Stimulated activated CD8-positive, alpha-beta memory T cell treated with anti-CD3 and anti-CD28 coated beads, Interleukin-2, amount 100 ng/mL, for 1 hour (primary cell): ENCODE measurements at places on chromosomes 5 and 9.

GRCh38 chr5:96997265-96997859, 61.5 kb downstream of the LNPEP start:
- no peak for DNase-seq

- no peak for DNase-seq
Measured at GRCh38 chr5:176792655-176793342, 17.6 kb upstream of the UNC5A start.

DNA sequence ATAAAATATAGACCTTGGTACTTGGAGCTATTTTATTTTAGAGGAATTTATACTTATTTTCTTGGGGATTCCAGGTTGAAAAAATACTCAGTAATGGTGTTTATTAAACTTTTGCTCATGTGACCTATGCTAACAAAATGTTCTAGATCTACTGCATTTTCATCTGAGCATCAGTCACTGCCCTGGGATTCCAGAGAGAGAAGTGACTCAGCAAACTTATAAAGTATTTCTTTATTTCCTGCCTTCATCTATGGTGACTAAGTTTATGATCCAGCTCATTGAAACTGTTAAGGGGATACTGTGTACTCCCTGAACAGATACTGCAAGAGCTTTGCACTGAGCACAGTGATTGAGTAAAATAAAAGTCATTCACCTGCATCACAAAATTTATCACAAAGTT, 298.5 kb upstream of the CDH18 start:
- DNase-seq = no peak

DNA sequence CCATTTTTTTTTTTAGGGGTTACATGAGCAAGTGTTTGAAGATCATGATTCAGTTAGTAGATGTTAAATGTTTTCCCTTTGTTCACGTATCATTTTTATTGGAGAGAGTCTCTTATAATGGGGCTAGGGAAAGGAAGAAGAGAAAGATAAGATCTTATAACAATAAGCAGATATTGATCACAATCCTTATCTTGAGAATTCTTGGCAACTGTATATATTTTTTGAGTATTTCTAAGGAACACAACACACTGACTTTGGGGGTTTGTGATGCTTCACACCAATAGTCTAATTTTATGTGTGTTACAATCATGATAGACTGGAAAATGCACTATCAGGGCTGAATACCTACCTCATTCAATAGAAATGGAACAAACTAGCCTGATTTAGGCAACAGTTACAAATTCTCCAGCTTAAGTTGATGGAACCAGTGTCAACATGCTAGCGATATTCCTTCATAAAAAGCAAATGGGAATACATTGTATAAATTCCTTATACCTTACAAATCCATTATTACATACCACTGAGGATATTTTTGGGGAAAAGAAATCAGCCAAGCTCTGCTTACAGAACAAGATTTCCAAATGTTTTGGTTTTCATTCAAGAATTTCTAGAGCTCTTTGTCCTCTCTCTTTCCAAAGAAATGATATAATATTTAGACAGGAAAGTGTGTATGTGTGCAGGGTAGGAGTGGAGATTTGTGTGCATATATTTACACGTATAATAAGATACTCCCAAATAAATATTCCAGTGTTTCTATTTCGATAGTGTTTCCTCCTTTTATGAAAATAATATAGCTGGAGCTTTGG, 41.5 kb downstream of the SVEP1 start:
- no peak for DNase-seq

GRCh38 chr9:129586685-129587084, 34.2 kb downstream of the C9orf50 start:
- no peak for DNase-seq

GRCh38 chr9:16450043-16450442, 420.4 kb downstream of the BNC2 start:
- DNase-seq = no peak

DNA sequence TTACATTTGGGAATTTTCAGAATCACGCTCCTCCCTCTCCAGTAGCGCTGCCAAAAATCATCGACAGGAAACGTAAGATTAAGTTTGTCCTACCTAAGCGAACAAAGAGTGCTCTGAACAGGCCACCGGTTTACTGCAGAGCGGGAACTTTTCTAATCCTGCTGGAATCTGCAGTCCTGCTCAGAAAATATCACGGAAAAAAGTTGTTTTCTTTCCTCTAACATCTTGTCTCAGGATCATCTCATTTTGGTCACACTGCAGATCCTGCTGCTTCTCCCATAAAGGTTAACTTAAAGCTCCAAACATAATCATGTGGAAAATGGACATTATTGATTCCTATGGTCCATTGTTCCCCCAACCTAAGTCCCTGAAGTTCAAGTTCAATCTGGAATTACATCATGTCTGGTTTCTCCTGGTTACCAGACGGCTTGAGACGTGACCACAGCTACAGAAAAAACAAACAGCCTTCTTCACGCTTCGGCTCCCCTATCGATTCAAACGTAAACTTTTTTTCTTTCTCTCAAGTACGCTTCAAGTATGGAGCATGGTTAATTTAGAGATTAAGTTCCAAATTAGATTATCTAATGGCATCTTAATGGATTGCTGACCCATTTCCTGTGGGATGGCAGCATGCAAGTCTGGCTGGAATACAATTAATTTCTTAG, 217.6 kb downstream of the NFIB start:
- no peak for DNase-seq

- no peak for DNase-seq
Measured at GRCh38 chr9:129435988-129436717, 184.7 kb downstream of the C9orf50 start.

DNA sequence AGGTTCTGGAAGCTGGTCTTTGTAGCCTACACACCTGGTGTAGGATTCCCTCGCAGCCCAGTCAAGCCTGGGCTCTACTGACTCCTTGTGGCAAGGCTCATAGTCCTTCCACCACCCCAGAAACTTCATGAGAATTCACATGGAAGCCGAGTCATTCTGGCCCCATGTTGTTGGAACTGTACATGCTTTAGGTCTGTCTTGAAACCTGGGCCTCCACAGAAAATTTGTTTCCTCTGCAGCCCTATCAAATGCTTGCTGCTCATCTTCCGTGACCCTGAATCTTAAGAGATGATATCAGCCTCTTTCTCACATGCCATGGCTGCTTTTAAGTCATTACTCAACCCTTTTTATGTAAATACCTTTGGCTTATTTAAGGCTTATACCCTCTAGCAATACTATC, 113.4 kb upstream of the GRHPR start:
- DNase-seq = no peak
